SHP77 (cell line): ENCODE measurements at places on chromosomes 1 and 21.

DNA sequence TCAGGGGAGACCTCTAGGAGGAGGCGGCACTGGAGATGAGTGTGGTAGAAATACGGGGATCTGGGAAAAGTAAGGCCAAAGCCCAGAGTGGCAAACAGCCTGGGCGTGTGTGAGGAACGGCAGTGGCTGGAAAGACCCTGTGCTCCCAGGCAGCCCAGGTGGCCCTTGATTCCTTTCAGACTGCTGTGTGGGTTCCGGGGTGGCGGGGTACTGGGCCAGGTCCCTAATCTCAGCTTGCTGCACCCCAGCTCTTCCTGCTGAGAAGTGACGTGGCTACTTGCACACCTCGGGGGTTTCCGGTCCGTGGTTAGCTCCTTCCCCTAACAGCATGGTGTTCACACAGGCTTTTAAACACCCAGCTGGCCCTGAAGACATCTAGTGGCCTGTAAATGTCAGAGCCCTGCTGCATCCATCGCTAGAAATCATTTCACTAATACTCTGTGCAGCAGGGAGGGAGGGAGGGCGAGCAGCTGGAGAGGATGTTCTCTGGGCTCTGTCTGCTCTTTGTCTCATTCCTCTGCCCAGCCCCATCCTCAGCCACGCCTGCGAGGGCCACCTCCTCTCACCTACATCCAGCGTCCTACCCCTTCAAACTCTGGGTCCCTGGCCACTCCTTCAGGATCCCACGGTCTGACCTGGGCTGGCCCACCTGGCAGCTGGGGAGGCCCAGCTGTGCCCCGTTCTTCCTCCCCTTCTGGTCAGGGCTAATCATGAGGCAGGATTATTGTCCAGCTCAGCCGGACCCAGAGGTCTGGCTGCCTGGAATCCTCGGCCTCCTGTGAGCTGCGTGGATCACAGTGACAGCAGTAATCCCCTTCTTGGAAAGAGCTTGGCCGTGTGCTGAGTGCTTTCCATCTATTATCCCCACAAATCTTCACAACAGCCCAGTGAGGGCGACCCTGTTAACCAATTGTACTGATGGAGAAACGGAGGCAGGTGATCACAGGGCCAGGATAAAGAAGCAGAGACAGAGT lies 7.2 kb downstream of the ZDHHC18 start:
- no peak for DNase-seq

DNA sequence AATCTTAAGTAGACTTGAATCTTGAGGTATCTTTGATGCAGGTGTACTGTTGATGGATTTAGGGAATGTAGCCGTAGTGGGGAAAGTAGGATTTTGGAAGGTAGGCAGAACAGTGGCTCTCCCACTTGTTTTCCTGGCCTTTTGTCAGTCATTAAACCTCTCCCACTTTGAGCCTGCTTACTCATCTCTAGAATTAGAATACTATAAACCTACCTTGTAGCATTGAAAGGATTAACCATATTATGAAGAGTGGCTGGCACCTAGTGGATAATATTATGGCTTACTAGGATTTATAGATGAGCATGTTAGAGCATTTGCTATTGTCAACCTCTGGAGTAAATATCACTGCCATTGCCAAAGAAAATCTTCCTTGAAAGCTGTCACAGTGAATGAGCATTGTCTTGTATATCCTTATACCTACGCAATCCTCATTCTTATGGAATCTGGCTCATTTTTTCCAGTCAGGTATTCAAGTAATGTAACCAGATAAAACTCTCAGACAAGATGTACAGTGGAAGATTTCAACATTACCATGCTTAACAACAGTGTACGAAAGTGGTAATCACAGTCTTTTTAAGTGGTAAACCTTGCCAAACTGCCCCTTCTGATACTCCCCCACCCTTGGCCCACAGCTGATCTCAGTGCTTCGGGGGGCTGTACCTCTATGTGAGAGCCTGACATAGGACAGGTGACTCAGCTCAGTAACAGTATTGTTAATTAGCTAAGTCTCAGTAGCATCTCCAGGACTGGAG lies 44.4 kb downstream of the SH3GLB1 start:
- DNase-seq, result no peak

- DNase-seq, result no peak
These were observed 291.7 kb downstream of the PAPPA2 start for GRCh38 chr1:176754676-176755075.

GRCh38 chr1:116401646-116402176 lies 28.7 kb downstream of the ATP1A1 start:
- DNase-seq, result no peak

DNA sequence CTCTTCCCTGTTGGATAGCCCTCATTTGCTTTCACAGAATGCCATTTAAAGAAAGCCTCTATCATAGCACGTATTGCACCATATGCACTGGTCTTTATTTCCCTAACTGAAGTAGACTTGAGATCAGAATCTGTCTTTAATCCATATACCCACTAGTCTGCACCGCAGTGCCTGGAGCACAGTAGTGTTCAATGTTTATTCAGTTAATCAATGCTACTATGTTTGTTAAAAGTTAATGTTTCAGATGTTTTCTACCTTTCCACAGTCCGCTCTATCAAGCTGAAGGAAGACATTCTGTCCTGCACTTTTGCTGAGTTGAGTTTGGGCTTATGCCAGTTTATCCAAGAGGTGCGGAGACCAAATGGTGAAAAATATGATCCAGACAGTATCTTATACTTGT lies 139.2 kb downstream of the ZMYM4 start:
- no peak for DNase-seq

- DNase-seq, result no peak
These were observed 29.4 kb upstream of the RBM15 start for GRCh38 chr1:110309767-110310166.

GRCh38 chr21:32212116-32212515 lies 66.7 kb downstream of the MIS18A start:
- DNase-seq, result no peak

DNA sequence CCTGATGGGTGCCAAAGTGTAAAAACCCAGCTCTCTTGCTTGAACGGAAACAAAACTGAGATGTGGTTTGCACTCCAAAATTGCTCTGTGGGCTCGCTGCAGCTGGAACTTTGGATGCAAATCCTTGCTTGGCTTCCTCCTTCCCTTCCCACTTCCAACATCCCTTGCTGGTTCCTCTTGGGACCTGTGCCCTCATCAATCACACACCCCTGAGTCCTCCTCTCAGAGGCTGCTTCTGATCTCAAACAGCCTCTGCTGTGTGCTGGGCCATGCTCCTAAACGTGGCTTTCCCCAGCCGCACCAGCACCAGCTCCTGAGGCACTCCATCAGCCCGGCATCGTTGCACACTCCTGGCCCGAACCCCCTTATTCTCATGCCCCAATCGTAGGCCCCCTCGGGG lies 124.3 kb upstream of the RAB4A start:
- DNase-seq, result no peak

- no peak for DNase-seq
These were observed 58.0 kb downstream of the RBM11 start for GRCh38 chr21:14273736-14274538.

DNA sequence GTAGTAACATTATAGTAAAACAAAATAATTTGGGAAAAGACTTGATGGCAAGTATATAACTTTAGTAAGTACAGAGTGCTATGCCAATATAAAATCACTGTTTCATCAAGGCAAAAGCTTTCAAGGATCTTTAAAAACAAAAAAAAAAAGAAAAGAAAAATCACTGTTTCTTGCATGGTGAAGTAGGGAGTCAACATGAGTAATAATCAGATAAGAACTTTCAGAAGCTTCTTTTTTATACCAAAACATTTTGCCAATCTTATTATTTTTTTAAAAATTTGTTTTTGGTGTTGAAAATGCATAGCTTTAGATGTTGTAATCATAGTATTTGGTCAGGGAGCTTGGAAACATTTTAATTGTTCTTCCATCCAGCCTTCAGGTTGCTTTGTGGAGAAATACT lies 37.2 kb downstream of the CAMSAP2 start:
- DNase-seq, result no peak

GRCh38 chr1:43129426-43129825 lies 42.7 kb downstream of the EBNA1BP2 start:
- DNase-seq, result no peak

DNA sequence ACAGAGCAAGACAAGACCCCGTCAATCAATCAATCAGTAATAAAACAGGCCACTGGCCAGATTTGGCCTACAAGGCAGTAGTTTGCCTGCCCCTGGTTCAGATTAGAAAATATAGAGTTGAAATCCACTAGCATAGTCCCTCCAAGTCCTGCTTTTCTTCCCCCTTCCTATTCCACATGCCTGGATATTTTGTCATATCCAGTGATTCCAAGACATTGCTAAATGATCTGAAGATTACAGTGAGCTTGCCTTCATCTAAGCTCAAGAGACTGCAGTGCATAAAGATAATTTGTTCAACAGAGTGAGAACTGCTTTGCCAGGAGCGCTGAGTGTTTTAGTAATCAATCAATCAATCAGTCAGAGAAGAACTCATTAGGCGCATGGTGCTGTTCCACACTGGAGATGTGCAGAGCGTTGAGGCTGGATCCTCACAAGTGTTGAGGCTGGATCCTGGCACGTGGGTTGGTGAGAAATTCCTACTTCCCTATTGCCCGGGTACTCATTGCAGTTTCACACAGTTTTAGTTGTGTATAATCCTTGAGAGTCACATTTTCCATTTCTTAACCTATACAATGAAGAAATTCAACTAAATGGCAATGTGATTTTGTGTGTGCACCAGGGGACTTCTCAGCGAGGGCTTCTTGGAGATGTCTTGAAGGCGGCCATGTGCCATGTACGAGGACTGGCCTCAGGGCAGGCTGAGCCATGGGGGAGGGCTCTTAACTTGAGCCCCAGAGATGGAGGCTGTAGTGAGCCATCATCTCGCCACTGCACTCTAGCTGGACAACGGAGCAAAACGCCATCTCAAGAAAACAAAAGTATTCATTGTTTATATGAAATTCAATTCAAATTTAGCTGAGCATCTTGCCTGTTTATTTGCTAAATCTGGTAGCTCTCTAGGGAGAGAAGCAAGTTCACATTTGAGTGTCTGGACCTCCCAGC lies 76.3 kb downstream of the TOMM20 start:
- DNase-seq, result no peak

DNA sequence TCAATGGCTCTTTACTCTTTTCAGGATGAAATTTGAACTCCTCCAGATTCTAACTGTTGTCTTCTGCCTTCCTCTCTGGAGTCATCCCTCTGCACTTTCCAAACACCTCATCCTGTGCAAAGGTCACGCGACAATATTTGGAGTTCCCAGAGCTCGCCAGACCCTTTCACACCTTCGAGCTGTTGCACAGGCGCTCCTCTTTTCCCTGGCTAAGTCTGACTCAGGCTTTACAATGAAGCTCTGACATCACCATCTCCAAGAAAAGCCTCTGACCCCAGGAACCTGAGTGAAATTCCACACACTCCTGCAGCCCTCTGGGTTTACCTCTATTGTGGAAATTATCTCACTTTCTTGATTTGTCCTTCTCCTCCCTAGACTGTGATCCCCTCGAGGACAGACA lies 270.3 kb downstream of the RGS7 start:
- DNase-seq, result no peak

GRCh38 chr1:214440219-214440965 lies 111.0 kb downstream of the PTPN14 start:
- no peak for DNase-seq

- no peak for DNase-seq
These were observed 1.2 kb downstream of the IPO13 start for GRCh38 chr1:43947874-43948437.

GRCh38 chr1:5349526-5349925 lies 642.7 kb downstream of the NPHP4 start:
- DNase-seq, result no peak

- no peak for DNase-seq
These were observed 151.0 kb downstream of the CDC7 start for GRCh38 chr1:91651661-91652071.

DNA sequence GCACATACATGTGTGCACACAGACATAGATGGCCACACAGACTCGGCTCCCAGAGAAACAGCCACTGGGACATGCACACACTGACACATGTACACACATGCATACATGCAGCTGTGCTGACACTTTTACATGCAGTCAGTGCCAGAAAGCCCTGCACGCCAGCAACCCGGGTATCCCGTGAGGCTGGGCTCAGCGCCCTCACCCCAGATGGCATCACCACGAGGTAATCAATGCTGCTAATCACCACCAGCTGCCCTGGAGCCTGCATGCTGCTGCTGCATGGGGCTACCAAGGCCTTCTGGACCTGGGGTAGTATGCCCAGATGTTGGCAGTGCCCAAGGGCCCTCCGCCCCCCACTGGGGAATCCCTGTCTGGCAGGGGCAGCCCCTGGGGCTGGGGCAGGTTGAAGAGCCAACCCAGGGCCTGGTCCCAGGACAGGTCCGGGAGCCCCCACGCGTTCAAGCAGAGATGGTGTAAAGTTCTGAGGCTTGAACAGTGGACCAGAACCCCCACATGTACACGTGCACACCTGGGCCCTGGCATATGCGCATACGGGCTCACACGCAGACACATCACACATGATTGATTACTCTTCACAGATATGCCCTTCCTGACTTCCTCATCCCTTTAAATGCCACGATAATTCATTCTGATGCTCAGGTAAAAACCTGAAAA lies 2.7 kb upstream of the COL16A1 start:
- no peak for DNase-seq

GRCh38 chr1:103266036-103266435 lies 157.7 kb upstream of the COL11A1 start:
- no peak for DNase-seq

- no peak for DNase-seq
These were observed 238.0 kb downstream of the ASTN1 start for GRCh38 chr1:176926330-176927086.

GRCh38 chr1:185480545-185480944 lies 163.5 kb upstream of the IVNS1ABP start:
- no peak for DNase-seq

DNA sequence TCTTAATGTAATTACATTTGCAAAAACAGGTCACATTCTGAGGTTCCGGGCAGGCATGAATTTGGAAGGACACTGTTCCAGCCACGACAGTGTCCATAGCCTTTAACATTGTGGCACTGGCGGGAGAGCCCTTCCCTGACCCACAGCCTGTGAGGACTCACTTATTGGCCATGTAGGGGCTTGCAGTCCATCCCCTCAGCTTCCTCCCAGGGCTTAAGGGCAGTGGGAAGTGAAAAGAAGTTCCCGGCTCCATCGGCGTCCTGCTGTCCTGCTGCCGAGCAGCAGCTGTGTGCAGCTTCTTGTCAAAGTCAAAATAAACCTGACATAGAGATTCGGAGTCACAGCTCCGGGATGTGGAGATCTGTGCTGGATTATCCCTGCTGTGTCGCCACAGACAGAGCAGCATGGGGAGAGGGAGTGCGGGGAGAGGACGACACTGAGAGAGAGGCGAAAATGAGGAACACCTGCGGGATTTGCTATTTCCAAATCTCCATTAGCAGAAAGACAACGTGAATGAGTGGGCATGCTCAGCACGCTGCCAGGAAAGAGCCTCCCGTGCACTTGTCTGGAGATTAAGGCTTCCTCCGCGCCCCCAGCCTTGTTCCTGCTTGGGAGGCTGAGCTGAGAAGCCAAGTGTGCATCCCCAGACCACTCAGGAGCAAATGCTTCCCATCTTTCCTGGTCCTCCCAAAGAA lies 260.3 kb downstream of the ASTN1 start:
- no peak for DNase-seq

DNA sequence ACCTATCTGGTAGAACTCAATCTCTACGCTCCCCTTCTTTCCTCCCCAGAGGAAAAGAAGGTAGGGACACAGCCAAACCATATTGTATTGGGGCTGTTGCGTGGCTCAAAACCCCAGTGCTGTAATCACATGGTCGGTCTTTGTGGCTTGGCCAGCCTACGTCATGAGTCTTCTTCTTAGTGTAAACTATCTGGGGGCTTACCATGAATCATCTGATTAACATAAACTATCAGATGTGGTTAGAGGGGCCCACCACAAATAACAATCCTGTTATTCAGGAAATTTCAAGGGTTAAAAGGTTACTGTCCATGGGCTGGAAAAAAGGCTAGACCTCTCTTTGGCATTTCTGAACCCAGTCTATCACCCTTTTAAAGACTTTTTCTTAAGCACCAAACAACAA lies 49.5 kb upstream of the GPR52 start:
- no peak for DNase-seq
